ENCODE measurements at places on chromosomes 5 and 9.

DNA sequence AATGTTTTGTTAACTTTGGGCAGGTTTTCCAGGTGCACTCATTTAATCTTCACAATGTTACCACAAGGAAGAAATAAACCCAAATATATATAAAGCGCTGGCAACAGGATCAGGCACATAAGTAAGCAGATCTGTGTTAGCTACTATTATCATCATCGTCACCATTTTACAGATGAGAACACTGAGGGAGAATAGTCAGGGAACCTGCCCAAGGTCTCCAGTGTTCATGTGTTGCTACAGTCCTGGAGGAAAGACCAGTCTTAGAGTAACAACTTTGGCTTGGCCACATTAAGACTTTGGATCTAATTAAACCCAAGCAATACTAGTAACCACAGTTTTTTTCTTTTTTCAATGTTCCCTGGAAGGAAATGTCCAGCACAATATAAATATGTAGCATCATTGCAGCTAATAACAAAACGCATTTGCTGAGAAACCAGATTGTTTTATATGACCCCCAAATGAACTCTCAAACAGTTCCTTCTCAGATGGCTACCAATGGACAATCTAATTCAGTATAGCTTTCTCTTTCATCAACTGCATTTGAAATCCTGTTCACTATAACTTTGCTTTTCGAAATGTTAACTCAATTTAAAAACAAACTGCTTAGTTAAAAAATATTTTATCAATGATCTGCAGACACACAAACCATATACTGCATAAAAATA is 11.8 kb downstream of the NREP start:
- no peak for DNase-seq

GRCh38 chr9:112771359-112772214 is 21.0 kb downstream of the SNX30 start:
- DNase-seq = no peak

DNA sequence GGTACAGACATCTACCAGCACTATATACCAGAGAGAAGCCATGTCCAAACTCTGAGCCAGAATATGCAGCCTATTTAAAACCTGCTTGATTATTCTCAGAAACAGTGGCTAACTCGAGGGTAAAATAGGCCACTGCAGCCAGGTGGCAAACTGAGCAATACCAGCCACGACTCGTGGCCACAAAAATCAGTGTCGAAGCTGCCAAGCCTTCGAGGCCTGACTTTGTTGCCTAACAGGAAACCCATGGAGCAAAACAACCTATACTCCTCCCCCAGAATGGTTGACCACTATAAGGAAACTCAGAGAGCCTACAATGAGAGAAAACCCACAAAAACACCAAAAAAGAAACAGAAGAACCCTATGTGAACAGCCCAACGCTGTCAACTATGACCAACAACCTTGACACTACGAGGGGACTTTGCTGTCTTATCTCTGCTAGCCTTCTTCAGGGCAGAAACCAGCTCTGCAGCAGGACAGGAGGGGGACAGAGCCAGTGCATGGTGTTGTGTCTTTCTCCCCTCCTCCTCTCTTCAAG is 133.8 kb downstream of the TMEM174 start:
- DNase-seq = no peak

DNA sequence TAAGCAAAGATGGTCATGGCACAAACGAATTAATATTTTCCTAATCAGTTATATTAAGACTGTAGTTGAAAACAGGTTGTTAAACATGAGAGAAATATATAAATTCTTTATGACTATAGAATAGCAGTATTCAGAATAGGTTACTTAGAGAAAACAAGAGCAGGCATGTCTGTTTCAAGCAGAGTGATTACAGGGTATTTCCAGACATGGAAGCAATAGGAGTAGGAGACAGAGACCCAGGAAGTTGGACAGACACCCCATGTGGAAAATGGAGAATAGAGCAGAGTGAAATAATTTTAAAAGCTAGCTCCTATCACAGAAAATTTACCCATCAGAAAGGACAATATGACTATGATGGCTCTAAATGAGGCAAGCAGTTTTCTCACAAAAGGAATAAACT is 111.5 kb downstream of the IZUMO3 start:
- no peak for DNase-seq

DNA sequence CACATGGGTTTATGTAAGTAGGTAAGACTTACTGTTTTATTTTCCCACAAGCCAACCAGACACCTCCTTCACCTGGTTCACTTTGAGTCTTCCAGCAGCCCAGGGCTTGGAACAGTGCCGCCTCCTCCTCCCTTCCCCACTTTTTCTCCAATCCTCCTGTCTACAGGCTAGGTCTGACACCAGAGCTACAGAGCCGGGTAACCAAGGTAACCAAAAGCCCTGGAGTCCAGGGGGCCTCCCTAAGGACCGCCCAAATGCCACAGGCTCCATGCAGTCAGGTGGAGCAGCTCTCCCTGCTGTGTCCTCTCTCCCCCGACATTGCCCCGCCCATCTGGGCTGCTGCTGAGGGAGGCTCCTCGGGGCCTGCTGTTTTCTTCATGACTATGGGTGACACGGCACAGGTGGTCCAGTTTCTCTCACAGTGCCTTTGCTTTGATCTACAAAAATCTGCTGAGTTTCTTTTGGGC is 138.0 kb upstream of the EFNA5 start:
- DNase-seq = no peak

All from stimulated activated CD4-positive, alpha-beta T cell treated with anti-CD3 and anti-CD28 coated beads, TNF-alpha, amount 100 ng/mL, for 24 hours (primary cell).